NCI-H526 (cell line): ENCODE measurements at places on chromosomes 5 and 9.

DNA sequence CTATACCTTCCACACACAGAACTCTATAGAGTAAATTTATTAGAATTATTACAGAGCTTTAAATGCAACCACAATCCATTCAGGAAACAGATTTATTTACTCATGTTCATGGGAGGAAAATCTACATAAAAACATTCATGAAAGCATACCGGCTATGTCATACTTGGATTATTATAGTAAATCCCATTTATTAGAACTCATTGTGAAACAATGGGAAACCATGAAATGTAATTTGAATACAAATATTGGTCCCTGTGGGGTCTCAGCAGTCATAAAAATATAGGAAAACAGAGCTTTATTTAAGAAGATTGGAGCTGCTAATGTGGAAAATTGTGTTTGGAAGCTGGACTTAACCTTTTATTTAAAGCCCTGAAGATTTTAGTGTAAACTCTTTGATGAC is 80.7 kb downstream of the HAPLN1 start:
- DNase-seq: no peak

DNA sequence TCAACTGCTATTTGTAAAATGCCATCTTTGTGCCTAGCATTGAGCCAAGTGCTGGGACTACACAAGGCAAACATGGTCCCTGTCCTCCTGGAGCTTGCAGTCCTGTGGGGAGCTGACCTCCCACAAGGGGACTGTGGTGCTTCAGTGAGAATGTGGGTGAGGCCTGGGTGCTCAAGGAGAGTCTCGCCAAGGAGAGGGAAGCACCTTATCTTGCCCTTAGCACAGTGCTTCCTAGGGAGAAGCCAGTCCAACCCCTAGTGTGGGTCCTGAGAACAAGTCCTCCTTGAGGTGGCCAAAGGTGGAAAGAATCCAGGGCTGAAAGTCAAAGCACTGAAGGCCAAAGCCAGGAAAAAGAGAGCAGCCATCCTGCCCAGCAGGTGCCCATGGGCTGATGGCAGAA is 31.1 kb upstream of the MVB12B start:
- no peak for DNase-seq

DNA sequence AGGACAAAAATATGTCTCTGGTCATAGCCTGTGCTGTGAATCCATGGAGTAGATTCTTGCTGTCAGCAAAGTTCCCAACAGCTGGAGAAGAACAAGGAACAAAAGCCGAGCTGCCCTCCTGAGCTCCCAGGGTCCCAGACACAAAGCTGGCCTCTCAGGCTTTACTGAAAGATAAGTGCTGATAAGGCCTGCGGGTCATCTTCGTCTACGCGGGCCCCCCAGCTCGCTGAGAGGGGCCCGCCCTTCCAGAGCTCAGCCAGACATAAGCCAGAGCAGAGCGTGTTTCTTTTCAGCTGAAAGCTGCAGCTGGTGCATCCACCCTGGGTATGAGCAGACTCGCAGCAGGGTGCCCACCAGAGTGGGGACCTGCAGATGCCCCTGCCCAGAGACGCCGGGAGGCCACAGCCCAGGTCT is 84.7 kb downstream of the HSD17B3 start:
- no peak for DNase-seq

DNA sequence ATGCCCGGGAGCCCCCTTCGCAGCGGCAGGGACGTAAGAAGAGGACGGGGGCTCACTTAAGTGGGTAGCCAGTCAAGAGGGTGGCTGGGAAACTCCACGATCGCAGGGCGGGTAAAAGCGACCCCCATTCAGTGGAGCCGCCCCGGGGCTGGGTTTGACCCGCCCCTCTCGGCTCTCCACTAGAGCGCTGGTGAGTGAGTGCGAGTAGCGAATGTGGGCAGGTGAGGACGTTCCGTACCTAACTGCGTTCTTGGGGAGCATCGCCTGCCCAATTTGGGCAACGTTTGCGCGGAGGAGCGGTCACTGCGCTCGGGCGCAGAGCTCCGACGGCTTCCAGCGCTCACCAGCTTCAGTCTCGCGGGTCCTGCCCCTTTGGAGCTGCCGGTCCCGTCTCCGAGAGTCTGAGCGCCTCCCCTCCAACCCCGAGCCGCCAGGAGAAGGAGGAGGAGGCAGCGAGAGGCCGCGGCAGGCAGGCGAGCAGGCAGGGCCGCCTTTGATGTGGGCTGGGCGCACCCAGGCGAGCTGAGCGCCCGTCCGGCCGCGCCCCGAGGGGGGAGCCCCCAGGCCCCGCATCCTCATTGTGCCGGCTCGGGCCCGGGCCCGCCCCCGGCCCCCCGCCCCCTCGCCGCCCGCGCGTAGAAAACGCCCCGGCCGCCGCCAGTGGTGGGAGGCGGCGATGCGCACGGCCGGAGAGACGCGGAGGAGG is at the start of gene FGF18:
Gene FGF18 (plus strand): TSS at position 666 of the 706 bp plus-strand sequence. CDS start 553 bp downstream, outside the sequence.
- DNase-seq: peak; percentile 62

DNA sequence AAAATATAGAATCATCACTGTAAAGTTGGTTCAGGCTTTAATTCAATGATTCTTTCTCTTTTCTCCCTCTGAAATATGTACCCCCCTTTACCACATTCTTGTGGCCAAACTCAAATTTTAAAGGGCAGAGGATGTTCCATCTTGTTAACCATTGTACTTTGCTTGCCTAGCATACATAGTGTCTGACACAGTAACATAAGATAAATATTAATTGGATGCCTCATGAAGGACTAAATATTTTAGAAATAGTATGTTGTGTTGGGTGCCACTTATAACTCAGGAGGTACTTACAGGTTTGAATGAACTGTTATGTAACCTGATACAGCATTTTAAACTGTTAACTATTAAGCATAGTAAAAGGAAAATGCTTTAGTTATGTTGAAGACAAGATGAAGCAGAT is 71.5 kb downstream of the NIPBL start:
- DNase-seq: no peak

GRCh38 chr9:94945197-94946144 is 219.0 kb downstream of the AOPEP start:
- no peak for DNase-seq

- DNase-seq: no peak
Observed at GRCh38 chr5:103951776-103952175, 389.2 kb upstream of the NUDT12 start.

- no peak for DNase-seq
Observed at GRCh38 chr5:125056671-125057485, 310.4 kb upstream of the ZNF608 start.

DNA sequence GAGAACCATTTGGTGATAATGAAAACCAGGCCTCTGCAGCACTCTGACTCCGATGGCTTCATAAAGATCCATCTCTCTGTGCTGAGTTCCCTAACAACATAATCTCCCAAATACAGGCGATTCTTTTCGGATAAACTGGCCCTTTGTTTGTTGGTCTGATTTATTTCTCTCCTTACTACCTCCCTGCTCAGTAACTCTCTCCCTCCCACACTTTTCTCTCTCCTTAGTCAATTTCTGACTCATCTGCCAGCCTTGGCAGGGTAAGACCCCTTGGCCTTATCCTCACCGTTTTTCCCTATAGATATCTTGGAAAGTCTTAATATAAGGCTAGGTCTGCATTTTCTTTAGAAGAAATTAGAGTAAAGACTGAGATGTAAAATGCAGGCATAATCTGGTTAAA is 128.7 kb downstream of the BRINP1 start:
- DNase-seq: no peak

- DNase-seq: peak; percentile 34
Observed at GRCh38 chr9:33415501-33416038, 13.2 kb upstream of the AQP7 start.

DNA sequence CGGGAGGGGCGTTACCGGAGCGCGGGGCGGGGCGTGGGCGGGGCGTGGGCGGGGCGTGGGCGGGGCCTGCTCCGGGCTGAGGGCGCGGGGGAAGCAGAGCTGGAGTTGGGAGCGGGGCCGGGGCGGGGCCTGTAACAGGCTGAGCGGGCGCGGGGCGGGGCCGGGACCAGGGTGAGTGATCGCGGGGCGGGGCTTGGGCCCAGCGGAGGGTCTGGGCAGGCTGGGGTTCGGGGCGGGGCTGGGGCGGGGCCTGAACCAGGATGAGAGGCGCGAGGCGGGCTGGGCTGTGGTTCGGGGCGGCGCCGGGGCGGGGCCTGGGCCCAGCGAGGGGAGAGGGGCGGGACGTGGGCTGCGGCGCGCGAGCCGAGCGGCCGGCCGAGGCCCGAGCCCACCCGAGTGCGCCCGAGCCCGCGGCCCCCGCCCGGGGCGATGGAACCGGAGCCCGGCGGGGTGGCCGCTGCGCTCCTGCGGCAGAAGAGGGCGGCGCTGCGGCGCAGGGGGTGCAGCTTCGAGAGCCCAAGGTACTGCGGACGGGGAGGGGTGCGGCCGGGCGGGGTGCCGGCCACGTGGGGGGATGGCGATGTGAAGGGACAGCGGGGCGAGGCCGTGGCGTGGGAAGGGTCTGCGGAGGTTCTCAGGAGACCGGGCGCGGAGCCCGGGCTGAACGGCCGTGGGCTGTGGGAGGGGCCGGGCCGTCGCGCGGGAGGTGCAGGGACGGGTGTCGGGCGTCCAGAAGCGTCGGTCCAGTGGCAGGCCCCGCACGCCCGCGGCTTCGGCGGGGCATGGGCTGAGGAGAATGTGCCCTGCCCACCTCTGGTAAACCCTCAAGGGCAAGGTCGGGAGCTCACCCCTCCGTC is 39.5 kb upstream of the GARNL3 start:
- DNase-seq: peak; percentile 92

- DNase-seq: no peak
Observed at GRCh38 chr5:142186857-142187594, 78.4 kb downstream of the NDFIP1 start.

- no peak for DNase-seq
Observed at GRCh38 chr5:42759456-42759855, 2.8 kb downstream of the CCDC152 start.

- no peak for DNase-seq
Observed at GRCh38 chr9:7961076-7961475, 161.5 kb upstream of the DMAC1 start.

- no peak for DNase-seq
Observed at GRCh38 chr5:126004636-126005035, 418.6 kb upstream of the GRAMD2B start.

GRCh38 chr9:119053070-119053469 is 316.2 kb downstream of the BRINP1 start:
- DNase-seq: no peak
